ENCODE measurements at places on chromosomes 16 and 17.

GRCh38 chr16:47965439-47965838 is 190.4 kb downstream of the ABCC12 start:
- DNase-seq, result no peak

GRCh38 chr16:3276679-3277078 is 6.6 kb upstream of the ZNF263 start:
- DNase-seq, result no peak

DNA sequence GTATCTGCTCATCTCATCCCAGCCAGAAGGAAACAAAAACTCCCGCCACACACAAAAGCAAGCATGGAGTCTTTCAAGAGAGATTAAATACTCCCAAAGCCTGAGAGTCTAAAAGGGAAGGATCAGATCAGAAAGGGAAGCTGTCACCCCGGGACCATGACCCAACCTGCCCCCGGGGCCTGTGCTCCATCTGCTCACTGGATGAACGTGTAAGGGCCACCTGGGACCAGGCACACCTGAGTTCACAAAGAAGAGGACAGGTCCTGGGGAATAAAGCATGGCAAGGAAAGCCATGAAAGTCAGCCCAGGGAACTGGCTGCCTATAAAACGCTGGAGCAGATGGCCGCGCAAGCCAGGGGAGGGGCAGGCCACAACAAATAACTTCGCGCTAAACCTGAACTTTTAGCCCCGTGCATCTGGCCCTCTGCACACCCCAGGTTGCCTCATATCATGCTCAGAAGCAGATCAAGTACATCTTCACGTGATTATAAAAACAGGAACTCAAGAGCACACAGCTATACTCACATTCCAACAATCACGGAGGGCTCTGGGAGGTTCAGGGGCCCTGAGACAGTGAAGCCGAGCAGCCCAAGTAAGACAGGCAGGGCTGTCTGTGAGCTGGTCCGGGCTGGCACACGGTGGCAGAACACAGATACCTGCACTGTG is 3.4 kb downstream of the TMEM11 start:
- DNase-seq, result no peak

DNA sequence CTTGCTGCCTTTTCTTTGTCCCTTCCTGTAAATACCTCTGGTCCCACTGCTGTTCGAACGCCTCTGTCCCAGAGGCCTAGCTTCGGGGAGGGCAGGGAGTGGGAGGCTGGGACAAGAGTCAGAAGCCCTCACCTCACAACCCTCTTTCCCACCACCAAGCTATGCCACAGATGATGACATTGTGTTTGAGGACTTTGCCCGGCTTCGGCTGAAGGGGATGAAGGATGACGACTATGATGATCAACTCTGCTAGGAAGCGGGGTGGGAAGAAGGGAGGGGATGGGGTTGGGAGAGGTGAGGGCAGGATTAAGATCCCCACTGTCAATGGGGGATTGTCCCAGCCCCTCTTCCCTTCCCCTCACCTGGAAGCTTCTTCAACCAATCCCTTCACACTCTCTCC is 10.4 kb downstream of the ARRB2 start:
- DNase-seq, result no peak

DNA sequence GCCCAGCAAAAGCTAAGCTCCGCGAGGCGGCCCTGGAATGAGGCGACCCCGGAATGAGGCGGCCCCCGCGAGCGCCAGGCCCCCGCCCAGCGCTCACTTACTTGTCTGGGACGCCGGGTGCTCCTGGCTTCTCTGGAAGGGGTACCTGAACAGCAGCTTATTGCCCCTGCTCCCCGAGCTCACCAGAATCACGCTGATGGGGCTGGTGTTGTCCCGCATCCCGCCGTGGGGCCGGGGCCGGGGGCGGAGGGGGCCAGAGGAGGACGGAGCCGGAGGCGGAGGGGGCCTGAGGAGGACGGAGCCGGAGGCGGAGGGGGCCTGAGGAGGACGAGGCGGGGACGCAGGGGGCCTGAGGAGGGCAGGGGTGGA is 440 bp downstream of the NPRL3 start:
- no peak for DNase-seq

DNA sequence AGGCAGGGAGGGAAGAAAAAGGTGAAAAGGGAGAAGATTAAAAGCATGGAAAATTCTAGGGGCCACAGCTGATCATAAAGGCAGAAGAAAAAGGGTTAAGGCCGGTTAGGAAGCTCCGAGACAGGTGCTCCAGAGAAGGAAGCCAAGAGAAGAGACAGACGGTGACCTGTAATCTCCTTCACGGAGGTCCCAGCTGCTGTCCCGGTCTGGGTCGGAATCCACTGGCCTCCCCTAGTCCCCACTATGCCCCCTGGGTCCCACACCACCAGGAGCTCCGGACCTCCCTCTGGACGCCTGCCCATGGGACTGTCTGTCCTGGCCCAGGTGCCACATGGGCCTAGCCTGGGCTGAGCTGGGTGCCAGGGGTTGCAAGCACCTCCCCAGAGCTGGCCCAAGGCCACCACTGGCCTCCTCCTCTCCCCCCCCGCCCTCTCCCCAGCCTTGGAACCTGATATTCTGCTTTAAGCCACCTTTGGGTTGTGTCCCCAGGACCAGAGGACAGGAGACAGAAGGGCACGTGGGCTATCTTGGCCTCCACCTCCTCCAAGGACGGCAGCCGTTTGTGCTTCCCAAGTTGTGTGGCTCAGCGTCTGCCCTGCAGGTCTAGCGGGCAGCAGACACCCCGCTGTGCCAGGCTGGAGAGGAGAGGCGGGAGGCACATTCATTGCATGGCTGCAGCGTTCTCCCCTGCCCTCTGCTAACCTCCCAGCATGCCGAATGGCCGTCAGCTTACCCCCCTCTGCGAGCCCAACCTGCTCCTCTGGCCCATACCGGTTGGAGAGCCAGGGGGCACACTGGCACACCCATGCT is 102.4 kb downstream of the ENGASE start:
- DNase-seq, result no peak

- no peak for DNase-seq
These were observed 20.5 kb downstream of the EFTUD2 start for GRCh38 chr17:44878627-44879221.

- no peak for DNase-seq
These were observed 78.9 kb downstream of the CMIP start for GRCh38 chr16:81523387-81524115.

DNA sequence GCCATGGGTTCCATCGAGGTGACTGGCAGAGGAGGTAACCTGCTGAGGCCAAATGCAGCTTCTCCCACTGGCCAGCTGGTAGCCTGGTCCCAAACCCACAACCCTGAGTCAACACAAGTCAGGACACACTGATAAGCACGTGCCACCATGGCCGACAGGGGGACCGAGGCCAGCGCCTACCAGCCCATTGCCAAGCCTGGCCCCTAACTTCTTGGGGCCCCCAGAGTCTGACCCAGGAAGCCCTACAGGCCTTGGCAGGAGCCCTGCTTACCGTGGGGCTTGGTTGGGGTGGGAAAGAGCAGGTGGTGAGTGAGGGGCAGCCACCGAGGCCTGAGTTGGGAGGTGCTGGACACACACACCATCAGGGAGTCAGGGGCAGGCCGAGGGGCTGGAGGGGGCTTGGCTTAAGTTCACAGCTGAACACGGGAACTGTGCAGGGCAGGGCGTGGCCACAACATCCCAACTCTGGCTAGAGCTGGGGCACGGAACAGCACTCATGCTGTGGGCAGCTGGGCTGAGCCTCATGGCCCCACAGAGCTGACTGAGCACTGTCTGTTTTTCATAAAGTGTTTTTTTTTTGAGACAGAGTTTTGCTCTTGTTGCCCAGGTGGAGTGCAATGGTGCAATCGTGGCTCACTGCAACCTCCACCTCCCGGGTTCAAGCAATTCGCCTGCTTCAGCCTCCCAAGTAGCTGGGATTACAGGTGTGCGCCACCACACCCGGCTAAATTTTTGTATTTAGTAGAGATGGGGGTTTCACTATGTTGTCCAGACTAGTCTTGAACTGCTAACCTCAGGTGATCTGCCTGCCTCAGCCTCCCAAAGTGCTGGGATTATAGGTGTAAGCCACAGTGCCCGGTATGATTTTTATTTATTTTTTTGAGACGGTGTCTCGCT is 5.5 kb downstream of the MRPL28 start:
- no peak for DNase-seq

- DNase-seq, result peak; percentile 81
These were observed at the start of gene NDUFB10 for GRCh38 chr16:1959269-1960039. Gene NDUFB10, plus strand, starts transcription at chr16:1959538. Its CDS starts 87 bp downstream, at chr16:1959625.

GRCh38 chr17:63286254-63286653 is 159.9 kb downstream of the CYB561 start:
- DNase-seq, result no peak

DNA sequence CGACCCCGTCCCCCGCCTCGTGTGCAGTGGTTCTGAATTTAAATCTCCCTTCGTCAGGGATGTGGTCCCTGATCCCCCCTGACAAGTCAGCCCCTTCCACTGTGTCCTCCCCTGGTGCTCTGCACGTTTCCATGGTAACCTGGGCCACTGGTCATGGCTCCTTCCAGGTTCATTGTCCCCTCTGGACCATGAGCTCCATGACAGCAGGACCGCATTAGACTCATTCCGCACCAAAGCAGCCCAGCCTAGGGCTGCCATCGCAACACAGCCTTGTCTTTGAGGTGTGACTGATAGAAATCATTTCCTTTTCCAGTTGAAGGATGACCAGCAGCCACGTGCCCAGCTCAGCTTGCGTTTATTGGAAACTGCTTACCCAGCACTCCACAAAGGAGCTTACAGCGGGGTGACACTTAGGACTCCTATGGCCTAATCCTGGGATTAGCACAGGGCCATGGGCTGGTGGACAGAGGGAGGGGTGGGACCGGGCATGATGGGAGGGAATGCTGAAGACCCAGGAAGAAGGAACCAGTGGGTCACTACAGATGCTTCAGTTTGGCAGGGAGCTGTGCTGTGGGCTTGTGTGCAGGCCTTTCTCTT is 7.6 kb downstream of the RCVRN start:
- DNase-seq, result no peak

DNA sequence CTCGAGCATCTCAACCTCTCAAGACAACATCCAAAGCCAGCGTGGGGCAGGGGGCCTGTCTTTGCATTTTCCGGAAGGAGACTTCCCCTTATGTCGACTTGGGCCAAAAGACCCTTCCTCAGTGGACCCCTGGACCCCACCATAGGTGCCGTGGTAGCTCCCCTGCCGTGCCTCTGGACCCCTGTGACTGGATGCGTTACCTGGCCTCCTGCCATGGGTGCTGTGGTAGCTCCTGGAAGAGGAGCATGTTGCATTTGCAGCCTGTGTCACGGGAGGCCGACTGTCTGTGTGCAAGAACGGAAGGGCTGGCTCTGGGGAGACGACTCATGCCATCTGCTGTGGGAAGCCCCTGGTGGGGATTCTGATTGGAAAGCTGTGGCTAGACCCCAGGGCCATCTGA is 130.1 kb downstream of the FOXL1 start:
- DNase-seq, result no peak

DNA sequence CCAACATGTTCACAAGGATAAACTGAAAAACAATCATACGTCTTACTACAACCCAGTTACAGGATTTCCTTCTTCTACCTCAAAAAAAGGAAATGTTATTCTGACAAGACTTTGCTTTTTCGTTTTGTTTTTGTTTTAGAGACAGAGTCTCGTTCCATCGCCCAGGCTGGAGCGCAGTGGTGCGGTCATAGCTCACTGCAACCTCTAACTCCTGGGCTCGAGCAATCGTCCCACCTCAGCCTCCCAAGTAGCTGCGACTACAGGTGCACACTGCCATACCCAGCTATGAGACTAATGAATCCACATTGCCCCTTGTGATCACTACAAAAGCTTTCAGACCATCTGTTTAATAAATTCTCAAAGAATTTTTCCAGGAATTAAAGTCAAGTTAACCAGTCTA is 8.8 kb upstream of the TRIM37 start:
- no peak for DNase-seq

- DNase-seq, result no peak
These were observed 74.1 kb downstream of the SOCS1 start for GRCh38 chr16:11181899-11182279.

DNA sequence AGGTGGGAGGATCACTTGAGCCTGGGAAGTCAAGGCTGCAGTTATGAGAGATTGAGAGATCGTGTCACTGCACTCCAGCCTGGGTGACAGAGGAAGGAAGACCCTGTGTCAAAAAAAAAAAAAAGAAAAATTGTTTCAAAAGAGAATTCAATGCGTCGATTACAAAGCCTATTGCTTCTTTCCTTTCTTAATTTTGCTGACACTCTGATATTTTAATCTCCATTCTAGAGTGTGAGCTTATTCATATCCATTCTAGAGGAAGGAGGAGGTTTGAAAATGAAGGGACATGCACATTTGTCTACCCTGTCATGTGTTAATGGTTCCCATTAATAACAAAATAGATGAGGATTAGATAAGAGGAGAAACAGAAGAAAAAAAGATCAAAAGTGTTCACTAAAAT is 63.1 kb downstream of the PCTP start:
- no peak for DNase-seq

DNA sequence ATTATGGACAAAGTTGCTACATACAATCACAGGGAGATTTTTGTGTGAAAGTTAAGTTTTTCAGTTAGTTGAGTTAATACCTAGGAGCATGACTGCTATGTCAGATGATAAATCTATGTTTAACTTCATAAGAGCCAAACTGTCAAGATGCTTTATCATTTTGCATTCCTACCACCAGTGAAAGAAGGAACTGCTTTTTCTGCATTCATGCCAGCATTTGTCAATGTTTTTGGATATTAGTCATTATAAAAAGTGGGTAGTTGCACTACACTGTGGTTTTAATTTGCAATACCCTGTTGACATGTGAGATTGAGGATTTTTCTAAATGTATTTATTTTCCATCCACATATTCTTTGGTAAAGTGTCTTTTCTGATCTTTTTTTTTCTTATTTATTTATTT is 434.0 kb upstream of the MON1B start:
- DNase-seq, result no peak

- no peak for DNase-seq
These were observed 55.6 kb upstream of the GCSH start for GRCh38 chr16:81151648-81152310.

All from stimulated activated CD8-positive, alpha-beta memory T cell treated with anti-CD3 and anti-CD28 coated beads, Interleukin-4, amount 100 ng/mL, for 1 hour (primary cell).